ENCODE measurements at places on chromosomes 11 and 22. TPM values are rescaled to one million over a fixed set of nuclear protein-coding genes. Genes with fewer than 3 reads are reported as not detected.

Gene AGBL2
- 1.5 TPM for total RNA-seq

Gene CRYBB3
- total RNA-seq: not detected

Gene CHST1
- not detected for total RNA-seq

Gene TRPT1
- total RNA-seq: 112 TPM

Gene DDI1
- not detected for total RNA-seq

Gene BLID
- not detected for total RNA-seq

Gene RAG2
- not detected for total RNA-seq

Gene MRGPRX4
- not detected for total RNA-seq

Gene SF3B2
- total RNA-seq: 210 TPM

Gene SLC22A8
- not detected for total RNA-seq

Gene ZNF74
- 18.6 TPM for total RNA-seq
